ENCODE measurements at places on chromosomes 5 and 9. TPM values are rescaled to one million over a fixed set of nuclear protein-coding genes. Genes with fewer than 3 reads are reported as not detected.

DNA sequence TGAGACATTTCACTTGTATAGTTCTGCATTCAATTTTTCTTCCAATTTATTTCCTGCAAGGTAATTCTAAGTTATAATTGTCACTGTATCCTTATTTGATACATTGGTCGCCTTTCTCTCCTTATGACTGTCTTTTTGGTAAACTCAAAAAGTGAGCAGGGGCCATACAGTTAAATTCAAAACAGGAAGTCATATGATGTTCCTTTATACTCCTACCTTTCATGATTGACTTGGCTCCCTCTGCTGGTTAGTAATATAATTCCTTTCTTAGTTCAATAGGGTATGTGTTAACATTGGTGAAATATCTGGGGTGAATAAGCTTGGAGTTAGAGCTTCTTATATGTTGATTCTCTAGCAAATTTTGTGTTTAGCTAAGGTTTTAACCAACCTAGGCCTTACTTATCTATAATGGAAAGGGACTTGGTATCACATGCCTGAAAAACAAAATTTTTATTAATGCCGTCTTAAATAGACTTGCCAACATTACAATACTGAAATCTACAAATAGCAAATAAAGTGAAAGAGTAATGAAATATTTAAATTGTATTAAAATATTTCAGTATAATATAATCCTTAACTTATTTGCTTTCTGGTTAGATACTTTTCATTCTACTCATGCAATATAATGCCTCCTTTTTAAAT is 6.0 kb upstream of the NIPBL start:
- peak; percentile 46 for DNase-seq
- no peak overlapping the region for H3K4me3 ChIP-seq
- H3K27me3 ChIP-seq: no peaks in the 10 kb centered on the region
- peaks cover 12% of the 10 kb centered on the region for H3K36me3 ChIP-seq
- no peak overlapping the region for H3K27ac ChIP-seq

DNA sequence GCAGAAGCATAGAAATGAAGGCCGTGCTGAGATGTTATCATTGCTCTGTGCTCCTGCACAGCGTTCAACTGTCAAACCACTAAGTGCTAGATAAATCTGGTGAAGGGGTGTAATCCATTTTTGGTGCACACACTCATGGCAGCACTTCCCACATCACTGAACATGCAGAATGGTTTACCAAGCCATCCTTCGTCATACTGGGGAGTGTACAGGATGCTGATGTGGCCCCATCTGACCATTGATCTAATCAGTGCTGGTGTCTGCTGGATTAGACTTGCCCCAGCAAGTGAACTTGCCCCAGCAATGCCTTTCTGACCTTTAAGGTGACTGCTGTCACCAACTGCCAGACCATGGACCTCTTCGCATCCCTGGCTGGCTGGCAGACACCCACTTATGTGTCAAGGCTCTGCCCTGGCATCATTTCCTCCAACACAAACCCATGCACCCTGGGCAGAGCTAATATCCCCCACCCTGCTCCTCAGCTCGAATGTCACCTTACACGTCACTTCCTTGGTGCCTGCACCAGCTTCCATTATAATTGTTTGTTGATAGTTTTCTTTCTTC is 4.2 kb upstream of the SEMA4D start:
- H3K36me3 ChIP-seq: no peaks in the 10 kb centered on the region
- H3K27ac ChIP-seq: no peak overlapping the region
- H3K4me3 ChIP-seq: no peak overlapping the region
- no peak for DNase-seq

DNA sequence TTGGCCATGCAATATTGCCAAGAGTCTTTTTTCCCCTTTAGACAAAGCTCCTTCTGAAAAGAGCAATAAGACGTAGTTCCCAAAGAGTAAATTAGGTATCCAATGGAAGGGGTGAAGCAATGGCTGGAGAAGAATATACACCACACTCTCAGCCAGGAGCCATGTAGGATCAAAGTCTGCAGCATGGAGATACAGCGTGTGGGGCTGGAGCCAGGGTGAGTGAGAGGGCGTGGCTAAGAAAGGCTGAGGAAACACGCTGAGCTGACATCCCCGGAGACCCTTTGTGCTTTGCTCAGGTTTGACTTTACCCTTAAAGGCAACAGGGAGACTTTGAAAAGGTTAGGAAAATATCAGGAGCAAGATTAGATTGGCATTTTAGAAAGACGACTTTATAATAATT is 87.1 kb upstream of the ELL2 start:
- H3K27me3 ChIP-seq: no peaks in the 10 kb centered on the region
- no peak overlapping the region for H3K27ac ChIP-seq
- no peak overlapping the region for H3K4me3 ChIP-seq
- DNase-seq: no peak

- no peak overlapping the region for H3K4me3 ChIP-seq
- no peaks in the 10 kb centered on the region for H3K27me3 ChIP-seq
- no peak for DNase-seq
- no peaks in the 10 kb centered on the region for H3K36me3 ChIP-seq
- no peak overlapping the region for H3K27ac ChIP-seq
Observed at GRCh38 chr9:127585161-127585819, 26.8 kb upstream of the STXBP1 start.

GRCh38 chr5:62144401-62145022 is 161.5 kb upstream of the KIF2A start:
- no peak overlapping the region for H3K27ac ChIP-seq
- no peaks in the 10 kb centered on the region for H3K4me1 ChIP-seq
- H3K4me3 ChIP-seq: no peak overlapping the region
- no peaks in the 10 kb centered on the region for H3K36me3 ChIP-seq

DNA sequence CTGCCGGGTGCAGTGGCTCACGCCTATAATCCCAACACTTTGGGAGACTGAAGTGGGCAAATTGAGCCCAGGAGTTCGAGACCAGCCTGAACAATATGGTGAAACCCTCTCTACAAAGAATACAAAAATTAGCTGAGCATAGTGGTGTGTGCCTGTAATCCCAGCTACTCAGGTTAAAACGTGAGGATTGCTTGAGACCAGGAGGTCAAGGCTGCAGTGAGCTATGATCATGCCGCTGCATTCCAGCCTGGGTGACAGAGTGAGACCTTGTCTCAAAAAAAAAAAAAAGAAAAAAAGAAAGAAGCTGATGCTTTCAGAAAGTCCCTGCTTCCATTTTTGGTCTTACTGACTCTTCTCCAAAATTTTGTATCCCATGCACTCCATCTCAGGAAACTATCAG is 31.3 kb downstream of the SNAPC3 start:
- no peak overlapping the region for H3K4me3 ChIP-seq
- no peak overlapping the region for H3K27ac ChIP-seq
- no peaks in the 10 kb centered on the region for H3K4me1 ChIP-seq
- DNase-seq: no peak

DNA sequence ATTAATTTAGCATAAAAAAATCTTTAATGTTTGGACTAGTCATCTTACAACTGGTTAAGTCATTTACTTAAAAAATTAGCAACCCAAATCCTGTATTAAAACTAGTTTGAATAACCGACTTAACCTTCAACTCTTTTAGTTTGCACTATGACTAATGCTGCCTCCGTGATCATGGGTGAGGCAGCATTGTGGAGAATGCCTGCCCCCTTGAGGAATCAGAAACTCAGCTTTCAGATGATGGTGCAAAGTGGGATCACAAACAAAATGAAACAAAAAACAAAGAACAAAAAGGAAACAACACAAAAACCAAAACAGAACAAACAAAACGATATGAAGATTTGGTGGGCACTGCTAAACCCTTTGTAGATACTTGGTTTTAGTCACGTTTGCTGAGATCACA is 127.0 kb upstream of the PALM2AKAP2 start:
- no peak overlapping the region for H3K27ac ChIP-seq
- no peaks in the 10 kb centered on the region for H3K27me3 ChIP-seq
- DNase-seq: peak; percentile 30
- no peaks in the 10 kb centered on the region for H3K4me1 ChIP-seq

DNA sequence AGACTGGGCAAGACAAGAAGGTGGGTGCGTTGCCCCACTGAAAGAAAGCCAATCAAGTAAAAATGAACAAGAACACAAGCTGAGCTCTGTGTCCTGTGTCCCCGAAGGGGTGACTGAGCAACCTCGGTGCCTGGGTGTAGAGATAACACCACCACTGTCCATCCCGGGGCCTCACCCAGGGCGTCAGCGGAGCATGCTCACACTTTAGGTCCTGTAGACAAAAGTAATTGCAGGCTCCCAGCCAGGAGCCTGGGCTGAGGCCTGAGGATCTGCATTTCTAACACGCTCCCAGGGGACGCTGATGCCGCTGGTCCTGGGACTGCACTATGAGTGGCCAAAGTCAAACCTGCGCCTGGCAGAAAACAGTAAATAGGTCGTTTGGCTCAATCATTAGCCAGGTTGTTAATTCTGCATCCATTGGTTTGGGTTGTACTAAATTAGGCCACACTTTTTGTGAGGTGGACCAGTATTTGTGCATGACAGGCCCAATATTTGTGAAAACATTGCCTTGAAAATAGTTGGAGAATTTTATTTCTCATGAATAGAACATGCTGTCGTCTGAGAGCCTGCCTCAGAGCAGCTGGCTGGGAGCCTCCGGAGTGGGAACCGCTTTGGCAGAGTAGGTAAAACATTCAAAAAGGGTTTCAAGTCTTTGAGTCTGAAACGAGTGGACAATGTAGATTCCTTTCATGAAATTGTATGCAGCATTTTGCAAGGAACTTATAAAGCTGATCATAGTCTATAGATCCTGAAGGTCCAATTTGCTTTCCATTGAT is 38.3 kb downstream of the ANKRD33B start:
- no peaks in the 10 kb centered on the region for H3K36me3 ChIP-seq
- H3K4me1 ChIP-seq: peaks cover 48% of the 10 kb centered on the region
- peak overlapping the region; percentile 59 for H3K27ac ChIP-seq
- no peaks in the 10 kb centered on the region for H3K27me3 ChIP-seq
- DNase-seq: no peak
- H3K4me3 ChIP-seq: no peak overlapping the region

- H3K4me3 ChIP-seq: no peak overlapping the region
- no peaks in the 10 kb centered on the region for H3K27me3 ChIP-seq
- no peaks in the 10 kb centered on the region for H3K4me1 ChIP-seq
- no peak overlapping the region for H3K27ac ChIP-seq
Observed at GRCh38 chr5:33713136-33713765, 178.5 kb downstream of the ADAMTS12 start.

DNA sequence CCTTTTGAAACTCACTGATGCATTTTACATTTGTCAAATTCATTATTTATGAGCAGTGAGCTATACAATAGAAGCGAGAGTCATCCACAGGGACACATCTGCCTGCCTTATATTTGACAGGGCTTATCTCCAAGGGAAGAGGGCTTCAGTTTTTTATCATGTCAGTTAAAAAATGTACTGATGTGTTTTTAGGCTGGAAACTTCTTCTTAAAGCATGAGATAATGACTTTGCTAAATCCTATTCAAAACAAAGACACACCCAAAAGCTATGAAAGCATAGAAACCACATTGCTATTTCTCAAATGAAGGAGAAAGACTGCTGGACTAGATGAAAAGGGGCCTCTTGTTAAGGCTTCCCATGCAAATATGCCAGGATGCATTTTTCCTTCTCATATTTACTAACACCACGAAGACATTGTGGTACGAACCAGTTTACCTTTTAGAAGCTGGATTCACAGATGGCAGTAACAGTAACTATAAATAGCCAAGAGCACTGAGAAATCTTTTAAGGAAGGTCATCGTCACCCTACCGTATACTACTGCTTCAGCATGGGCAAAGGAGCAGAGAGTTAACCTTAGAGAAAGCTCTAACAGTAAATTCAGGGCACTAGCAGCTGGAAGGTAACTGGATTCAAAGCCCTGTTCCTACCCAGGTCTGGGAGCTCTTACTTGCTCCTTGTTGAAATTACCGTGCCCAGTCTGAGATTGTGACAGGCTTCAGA is 86.3 kb upstream of the IFNK start:
- no peak for DNase-seq
- H3K36me3 ChIP-seq: no peaks in the 10 kb centered on the region
- H3K27ac ChIP-seq: no peak overlapping the region
- no peaks in the 10 kb centered on the region for H3K27me3 ChIP-seq

The PCDHGA10 gene
- total RNA-seq: 1.2 TPM

The PCDHB7 gene
- total RNA-seq: 0.85 TPM

The FUT7 gene
- not detected for total RNA-seq

The MLANA gene
- total RNA-seq: not detected

The DND1 gene
- total RNA-seq: 0.16 TPM

Measured in SJSA1 (cell line).